ENCODE measurements at places on chromosomes 2 and 18.

- DNase-seq: no peak
Measured at GRCh38 chr2:230205721-230206120, 14.1 kb downstream of the SP110 start.

GRCh38 chr2:38835990-38836389 lies 39.7 kb downstream of the DHX57 start:
- no peak for DNase-seq

DNA sequence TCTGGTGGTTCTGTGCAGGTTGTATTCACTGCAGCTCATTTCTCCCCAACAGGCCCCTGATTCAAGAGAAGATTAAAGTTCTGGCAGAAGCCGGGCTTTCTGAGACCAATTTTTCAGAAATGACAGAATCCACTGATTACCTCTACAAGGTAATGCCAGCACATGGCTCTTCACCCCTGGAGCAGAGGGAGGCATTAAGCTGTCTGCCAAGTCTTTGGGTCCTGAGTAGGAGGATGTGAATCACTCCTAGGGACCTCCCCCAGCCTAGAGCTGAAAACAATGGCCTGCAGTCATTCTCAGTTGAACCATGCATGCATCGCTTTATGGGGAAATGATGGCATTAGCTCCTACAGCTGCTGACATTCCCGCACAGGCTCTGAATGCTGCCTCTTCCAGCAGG lies 20.5 kb upstream of the RPL37A start:
- DNase-seq: peak; percentile 20

- no peak for DNase-seq
Measured at GRCh38 chr2:160859096-160859495, 301.1 kb upstream of the TANK start.

Measured in activated naive CD8-positive, alpha-beta T cell treated with anti-CD3 and anti-CD28 coated beads for 36 hours (primary cell).